BE2C (cell line): ENCODE measurements at places on chromosomes 12 and 14.

GRCh38 chr12:109053382-109054123 lies 1.2 kb downstream of the USP30 start:
- no peak for DNase-seq

DNA sequence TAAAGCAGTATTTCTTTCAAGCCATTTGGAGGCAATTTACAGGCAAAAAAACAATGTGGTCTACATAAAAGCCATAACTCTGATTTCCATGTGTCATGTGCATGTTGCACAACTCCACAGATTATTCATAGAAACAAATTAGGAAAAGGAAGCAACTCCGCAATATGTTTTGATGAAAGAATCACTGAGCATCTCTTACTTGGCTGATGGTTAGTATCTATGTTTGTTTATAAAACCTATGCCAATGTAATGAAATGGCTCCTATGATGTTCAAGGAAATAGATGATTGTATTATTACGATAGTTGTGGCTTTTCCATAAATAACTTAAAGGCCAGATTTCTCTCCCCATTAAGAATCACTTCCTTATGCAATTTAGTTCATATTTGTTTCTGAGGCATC lies 373.7 kb downstream of the CCDC91 start:
- no peak for DNase-seq

- no peak for DNase-seq
These were observed 20.1 kb downstream of the SNRNP35 start for GRCh38 chr12:123478069-123478468.

DNA sequence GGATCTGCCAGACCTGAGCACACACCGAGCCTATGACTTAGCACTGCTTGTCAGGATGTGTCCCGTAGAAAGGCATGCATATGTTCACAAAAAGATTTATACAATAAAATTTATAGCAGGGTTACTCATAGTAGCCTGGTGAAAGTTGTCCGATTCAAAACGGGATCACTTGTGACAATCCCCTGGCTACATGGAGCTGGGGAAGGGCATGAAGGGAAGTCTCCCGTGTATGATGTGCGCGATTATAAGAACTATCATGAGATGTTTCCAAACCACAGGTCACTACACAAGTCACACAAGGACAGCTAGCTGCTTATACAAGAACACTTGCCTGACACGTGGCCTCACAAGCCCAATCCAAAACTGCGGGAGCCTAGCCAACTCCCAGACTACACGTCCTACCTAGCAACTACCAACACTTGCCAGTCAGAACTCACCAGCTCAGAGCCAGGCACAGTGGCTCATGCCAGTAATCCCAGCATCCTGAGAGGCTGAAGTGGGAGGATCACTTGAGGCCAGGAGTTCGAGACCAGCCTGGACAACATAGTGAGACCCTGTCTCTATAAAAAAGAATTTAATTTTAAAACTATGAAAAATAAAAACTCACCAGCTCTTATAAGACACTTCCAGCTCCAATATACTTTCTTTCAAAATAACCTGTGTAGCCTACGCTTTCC lies 7.5 kb upstream of the CDCA4 start:
- no peak for DNase-seq

GRCh38 chr14:63470962-63471793 lies 72.0 kb downstream of the PPP2R5E start:
- no peak for DNase-seq

- DNase-seq: no peak
These were observed 18.0 kb upstream of the TCP11L2 start for GRCh38 chr12:106284358-106285105.

GRCh38 chr14:74240794-74241651 lies 1.8 kb downstream of the VSX2 start:
- no peak for DNase-seq

DNA sequence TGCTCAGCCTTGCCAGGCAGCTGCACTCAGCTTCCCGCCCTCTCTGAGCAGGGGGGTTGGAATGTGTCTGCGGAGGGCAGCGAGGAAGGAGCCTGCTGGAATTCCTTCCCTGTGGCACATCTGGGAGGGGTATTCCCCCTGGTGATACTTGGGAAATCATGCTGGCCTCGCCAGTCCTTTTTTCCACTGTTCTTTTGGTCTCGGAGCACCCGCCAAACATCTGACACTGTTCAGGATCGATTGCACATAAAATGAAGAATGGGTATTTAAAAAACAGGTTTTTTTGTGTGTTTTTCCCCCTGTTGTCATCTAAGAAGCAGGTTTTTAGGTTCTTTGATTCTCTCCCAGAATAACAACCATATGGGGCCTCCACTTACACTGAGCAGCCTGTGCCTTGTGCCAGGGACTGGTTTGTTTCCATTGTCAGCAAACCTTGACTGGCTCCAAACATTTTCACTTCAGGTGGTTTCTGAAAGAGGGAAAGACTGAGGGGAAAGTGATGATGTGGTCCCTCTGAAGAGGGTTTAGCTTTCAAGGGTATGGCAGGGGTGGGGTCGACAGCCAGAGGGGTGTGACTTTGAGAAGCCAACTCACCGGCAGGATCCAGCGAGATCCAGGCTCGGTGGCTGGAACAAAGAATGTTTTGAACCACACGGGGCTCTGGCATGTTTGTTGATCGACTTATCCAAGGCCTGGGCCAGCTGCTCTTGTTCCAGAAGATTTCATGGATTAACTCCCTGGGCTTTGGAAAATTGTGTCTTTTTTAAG lies 215.1 kb downstream of the CACNA1C start:
- DNase-seq: no peak

- DNase-seq: no peak
These were observed 349 bp upstream of the FAM177A1 start for GRCh38 chr14:35045798-35046047.

GRCh38 chr12:10395390-10395998 lies 5.7 kb upstream of the KLRK1 start:
- DNase-seq: no peak

- no peak for DNase-seq
These were observed 5.4 kb upstream of the SMARCD1 start for GRCh38 chr12:50079771-50080170.

DNA sequence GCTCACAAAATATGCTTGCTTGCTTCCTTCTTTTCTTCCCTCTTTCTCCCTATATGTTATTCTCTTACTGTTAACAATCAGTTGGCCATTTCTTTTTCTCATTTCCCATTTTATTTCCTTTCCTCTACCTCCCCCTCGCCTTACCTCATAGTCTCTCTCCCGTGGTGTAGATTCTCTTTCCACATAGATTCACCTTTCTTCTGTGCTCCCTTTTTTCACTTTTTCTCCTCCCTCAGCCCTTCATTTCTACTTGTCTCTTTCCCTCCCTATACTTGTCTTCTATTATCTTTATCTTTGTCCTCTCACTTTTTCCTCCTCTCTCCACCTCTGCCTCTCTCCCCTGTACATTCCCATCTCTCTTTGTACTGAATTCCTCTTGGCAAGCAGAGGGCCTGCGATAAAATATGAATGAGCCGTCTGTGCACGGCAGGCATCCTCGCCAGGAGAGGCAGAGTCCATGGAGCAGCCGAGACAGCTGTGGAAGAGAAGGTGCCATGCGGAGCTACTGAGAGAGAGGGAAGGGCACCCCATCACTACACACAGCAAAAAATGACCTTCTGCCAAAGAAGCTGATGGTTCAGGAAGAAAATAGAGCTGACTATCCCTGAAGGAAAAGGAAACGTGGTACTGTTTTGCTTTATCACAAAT lies 12.1 kb downstream of the C14orf93 start:
- DNase-seq: no peak

DNA sequence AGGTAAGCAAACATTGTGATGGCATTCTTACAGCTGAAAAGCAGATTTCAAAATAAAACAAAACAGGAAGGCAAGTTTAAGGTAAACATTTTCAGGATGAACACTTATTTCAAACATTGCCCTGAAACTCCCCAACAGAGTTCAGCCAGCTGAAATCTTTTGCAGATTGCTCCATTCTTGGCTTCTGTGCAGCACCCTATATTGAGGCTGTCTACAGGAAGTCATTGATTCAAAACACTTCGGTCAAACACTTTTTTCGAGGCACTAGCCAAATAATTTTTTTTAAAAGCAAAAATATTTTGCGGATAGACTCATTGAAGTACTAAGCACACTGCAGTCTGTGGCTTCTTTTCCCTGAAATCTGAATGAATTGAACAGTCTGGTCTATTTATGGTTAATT lies 318.1 kb upstream of the PDE3A start:
- DNase-seq: no peak

DNA sequence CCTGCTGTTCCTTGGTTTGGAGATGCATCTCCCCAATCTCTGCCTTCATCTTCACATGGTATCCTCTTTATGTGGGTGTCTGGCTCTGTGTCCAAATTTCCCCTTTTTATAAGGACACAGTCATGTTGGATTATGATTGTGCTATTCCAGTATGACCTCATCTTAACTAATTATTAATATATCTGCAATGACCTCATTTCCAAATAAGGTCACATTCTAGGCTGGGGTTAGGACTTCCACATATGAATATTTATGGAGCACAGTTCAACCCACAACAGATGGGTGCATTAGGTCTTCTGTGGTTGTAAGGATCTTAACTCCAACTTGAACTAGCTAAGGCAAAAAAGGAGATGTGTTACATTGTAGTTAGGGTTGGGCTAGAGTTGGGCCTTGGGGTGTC lies 69.4 kb downstream of the ADCK1 start:
- no peak for DNase-seq

- DNase-seq: peak; percentile 15
These were observed 141.1 kb downstream of the PHETA1 start for GRCh38 chr12:111227476-111228420.

DNA sequence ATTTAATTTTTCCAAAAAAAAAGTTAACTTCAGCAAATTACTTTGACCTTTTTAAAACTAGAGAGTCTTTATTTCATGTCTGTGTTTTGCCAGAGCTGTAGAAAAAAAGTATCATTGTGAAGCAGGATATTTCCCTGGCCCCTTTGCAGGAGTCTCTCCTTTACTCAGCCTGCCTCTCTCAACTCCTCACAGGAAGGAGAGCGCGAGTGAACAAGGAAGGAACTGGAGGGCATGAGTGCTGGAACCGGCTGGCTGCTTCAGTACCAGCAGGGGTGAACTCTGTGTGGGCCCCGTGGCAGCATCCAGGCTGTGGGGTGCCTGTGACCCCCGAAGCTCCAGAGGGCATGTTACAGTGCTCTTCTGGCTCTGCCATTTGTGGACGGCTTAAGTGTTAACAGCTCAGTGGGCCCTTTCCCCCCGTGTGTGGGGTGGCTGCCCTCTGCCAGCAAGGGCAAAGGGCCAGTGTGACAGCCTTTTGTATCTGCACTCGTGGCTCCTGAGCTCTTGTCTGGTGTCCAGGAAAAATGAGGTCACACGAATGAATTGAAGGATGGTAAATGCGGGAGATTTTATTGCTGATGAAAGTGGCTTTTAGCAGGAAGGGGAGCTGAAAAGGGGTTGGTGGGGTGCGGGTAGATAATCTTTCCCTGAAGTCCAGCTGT lies 76.6 kb upstream of the KCNH3 start:
- no peak for DNase-seq

DNA sequence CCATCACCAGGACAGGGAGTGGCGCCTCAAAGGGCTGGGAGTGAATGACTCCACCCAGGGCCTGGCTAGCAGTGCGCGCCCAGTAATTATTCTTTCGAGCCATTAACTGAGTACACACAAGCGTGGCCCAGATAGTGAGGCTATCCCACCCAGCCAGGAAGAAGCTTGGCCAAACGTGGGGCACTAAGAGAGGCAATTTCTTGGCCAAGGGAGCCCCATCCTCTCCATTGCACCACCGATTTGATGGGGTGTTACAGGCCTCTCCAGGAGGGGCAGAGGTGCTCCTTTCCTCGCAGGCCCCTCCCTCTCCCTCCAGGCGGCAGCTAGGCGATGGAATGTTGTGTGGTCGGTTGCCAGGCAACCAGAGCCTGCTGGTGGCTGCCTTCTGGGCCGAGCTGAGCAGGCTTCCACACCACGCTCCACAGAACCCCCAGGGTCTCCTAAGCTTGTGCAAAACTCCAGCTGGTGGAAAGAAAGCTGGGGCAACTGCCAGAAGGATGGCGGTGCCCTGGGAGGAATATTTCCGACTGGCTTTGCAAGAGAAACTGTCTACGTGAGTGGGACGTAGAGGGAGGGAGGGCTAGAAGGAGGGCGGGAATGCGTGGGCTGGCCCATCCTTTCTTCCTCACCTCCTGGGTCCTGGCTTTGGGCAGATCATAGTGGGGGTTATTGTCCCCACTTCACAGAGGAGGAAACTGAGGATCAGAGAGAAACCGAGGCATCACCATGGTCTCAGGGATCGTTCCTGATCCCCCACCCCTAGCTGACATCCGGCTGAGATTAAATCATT lies at the start of gene CFAP73:
Gene CFAP73, plus strand, starts transcription at position 364 of the 790 bp plus-strand sequence. Its CDS starts 134 bp downstream, at position 498.
- DNase-seq: peak; percentile 85

- DNase-seq: peak; percentile 48
These were observed 122.5 kb downstream of the PHLDA1 start for GRCh38 chr12:75908961-75909605.

- DNase-seq: no peak
These were observed 19.6 kb upstream of the HDAC7 start for GRCh38 chr12:47839214-47839876.

DNA sequence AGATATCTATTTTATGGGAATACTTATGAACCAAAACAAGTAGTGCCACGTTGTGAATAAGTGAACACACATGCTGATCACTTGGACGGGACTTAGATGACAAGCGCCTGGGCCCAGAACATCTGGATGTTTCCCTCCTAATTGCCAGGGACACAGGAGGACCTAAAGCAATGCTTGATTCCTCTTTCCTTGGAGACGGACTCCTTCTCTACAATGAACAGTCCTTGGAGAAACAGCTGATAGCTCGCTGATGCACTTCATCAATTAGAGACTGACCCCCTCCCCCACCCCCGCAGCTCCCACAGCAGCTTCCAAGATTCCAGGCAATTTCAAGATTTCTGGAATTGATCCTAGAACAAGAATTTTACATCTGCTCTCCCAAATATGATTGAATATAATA lies 86.4 kb downstream of the ST8SIA1 start:
- DNase-seq: no peak

GRCh38 chr12:62817556-62818271 lies 117.2 kb downstream of the PPM1H start:
- no peak for DNase-seq

DNA sequence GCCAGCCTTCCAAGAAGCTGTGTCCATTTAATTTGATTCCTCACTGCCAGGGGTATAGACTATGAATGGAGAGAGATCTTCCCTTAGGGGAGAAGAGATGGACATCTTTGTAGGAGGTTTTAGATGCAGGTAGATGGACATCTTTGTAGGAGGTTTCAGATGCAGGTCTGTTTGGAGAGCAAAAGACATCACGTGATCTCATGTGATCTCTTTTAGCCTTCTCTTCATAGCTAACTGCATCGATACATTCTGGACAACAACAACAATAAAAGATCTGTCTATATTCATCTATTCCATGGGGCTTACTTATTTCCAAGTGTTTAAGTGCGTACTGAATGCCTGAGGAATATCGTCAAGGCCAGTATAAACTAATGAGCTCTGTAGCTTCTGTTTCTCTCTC lies 163.2 kb downstream of the PAX9 start:
- DNase-seq: no peak

DNA sequence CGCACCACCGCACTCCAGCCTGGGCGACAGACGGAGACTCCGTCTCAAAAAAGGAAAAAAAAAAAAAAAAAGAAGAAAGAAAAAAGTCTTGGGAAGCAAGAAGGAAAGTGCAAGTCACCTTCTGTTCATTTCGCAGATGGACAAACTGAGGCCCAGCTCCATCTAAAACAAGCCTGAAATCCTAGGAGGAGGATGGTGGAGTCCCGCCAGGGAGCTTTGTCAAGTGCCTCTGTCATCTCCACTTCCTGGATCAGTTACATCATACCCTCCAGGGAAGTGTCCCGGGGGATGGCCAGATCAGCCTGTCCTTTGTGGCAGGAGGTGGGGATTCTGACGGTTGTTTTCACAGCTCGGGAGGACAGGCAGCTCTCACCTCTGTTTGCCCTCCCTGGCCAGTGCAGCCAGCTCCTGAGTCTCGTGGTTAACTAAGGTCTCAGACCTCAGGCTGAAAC lies 8.7 kb upstream of the SDSL start:
- peak; percentile 24 for DNase-seq
